Hindlimb muscle (tissue), 1 donor: ENCODE measurements at places on chromosomes 1 and 21.

DNA sequence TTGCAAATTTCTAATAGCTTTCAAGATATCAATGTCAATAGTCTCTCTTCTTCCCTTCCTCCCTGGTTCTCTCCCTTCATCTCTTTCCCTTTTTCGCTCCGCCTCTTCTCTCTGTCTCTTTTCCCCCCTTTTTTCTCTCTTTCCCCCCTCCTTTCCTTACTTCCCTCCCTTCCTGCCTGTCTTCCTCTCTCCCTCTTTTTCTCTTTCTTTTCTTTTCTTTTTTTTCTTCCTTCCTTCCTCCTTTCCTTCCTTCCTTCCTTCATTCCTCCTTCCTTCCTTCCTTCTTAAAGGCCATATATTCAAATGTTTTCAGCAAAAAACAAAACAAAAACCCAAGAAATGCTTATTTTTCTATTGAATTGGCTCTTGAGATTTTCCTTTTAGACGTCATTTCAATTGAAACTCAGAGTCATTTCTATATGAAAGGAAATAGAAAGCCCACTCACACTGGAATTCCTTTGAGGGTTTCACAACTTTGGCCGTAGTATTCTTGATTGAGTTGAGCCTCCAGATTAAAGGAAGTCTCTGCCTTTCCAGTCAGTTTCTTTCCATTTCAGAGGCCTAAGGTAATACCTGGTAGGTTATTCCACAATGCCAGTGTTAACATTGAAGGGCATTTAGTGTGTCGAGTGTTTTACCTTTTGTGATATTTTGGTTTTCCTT, 551.5 kb downstream of the LMO4 start:
- DNase-seq = no peak

GRCh38 chr21:17798796-17799195, 20.4 kb downstream of the C21orf91 start:
- no peak for DNase-seq

- DNase-seq = no peak
Measured at GRCh38 chr1:107363154-107363553, 222.3 kb downstream of the NTNG1 start.

- no peak for DNase-seq
Measured at GRCh38 chr1:203478986-203479385, 3.4 kb downstream of the PRELP start.

GRCh38 chr1:19390166-19390850, 78.2 kb downstream of the SLC66A1 start:
- no peak for DNase-seq

DNA sequence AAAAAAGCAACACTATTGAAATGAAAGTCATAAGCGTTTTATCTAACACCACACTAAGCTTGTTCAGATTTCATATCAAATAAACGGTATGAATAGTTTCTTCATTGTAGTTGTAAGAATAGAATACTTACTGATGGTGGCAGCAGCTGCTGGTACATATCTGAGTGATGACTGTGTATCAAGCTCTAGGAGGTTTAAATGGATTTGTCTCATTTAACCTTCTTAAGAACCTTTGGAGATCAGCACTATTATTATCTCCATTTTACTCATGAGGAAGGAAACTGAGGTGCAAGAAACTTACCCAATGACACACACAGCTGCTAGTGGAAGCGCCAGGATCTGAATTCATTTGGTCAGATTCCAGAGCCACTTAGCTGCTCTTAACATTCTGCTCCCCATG, 104.0 kb downstream of the EIF4G3 start:
- DNase-seq = no peak

DNA sequence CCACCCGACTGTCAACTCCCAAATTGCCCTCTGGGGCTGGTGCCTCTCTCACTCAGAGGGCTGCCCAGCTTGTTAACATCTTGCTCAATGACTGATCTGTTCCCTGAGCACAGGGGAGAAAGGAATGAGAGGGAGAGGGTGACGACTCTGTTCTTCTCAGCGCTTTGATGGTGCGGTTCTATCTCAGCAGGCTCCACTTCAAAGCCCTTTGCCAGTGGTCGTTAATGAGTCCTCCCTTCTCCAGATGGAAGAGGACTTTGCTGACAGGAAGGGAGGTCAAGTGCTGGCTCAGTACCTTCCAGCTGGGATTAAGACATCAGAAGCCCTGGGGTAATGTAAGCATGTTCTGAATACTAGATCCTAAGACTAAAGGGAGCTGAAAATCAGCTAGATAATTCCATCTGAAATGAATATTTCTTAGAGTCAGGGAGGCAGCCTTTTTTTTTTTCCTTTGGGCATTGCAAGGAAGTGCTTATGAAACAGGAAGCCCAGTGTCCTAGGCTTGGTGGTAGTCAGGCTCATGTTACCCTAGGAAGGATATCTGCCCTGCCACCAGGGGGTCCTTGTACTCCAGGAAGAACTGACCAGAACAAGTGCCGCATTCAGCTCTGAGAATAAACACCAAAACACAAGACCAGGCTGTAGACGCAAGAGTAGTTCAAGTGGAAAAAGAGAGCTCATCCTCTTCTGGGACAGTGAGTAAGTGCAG, 4.7 kb downstream of the FMOD start:
- DNase-seq = no peak

GRCh38 chr1:6012529-6013318, 20.5 kb upstream of the NPHP4 start:
- no peak for DNase-seq

GRCh38 chr1:119046785-119047438, 58.8 kb upstream of the TBX15 start:
- peak; percentile 30 for DNase-seq
